ENCODE measurements at places on chromosomes 16 and 17.

GRCh38 chr17:74610108-74610507 lies 13.4 kb downstream of the CD300E start:
- DNase-seq, result peak; percentile 5

- no peak for DNase-seq
Measured at GRCh38 chr17:50831471-50831928, 3.9 kb upstream of the WFIKKN2 start.

DNA sequence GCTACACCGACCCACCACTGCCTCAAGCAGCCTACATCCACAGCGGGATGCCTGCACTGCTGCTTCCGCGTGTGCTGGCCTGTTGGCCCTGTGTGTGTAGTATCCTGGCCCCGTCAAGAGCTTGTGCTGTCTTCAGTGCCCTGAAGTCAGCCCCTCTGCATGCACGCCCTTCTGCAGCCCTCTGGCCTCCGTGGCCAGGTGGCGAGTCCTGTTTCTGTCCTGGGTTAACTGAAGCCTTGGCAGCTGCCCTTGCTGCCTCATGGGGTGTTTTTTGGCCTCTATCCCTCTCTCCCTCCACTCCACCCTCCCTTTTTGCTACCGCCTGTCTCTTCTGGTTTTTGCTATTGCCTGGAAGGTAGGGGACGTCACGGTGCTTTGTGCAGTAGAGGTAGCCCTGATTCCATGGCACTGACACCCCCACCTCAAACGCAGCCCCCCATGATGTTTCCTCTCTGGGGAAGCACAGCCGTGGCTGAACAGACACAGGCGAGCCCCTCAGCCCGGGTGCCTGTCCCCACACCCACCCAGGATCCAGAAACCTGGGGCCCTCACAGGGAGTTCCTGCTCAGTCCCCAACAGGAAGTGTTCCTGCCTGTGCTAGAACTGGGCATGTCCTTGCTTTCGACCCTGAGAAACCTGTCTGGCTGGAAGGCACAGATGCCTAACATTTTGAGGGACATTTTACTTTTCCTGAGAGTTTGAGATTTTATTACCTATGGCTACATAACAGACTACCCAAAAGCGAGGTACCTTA lies 18.8 kb upstream of the AMZ2 start:
- DNase-seq, result no peak

- DNase-seq, result no peak
Measured at GRCh38 chr17:73643001-73643851, 1.0 kb downstream of the SDK2 start.

DNA sequence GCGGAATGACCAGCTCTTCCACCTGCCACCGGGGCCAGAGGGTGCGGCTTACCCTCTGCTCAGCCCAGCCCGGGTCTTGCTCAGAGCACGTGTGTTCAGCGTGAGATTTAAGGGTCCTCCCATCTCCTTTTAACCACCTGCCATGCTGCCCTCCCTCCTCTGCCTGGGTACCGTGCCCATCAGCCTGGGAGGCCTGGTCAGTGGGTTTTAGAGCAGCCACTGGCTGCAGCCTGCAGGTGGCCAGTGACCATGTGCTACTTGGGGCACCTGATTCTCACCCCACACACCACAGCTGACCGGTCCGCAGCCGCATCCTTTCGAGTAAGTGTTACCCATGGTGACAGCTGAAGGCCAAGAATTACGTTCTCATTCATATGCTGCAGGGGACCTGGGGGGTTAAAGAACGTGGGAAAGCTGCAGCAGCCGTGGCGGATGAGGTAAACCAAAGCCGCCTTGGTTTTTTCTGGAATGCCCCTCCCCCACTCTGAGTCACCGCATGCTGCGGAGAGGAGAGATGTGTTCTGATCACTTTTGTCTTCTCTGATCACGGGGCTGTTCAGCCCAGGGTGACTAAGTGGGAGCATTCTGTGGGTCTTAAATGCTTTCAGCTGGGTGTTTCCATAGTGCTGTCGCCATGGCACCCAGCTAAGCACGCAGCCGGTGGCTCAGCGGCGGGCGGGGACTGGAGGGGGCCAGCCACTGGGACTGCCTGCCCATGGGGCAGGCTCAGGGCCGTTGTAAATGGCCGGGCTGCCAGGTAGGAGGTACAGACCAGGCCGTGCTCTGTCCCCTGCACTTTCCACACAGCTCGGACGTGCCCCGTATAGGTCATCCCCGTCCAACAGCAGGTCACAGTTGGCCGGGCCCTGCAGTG lies 59.8 kb downstream of the BAIAP2 start:
- peak; percentile 90 for DNase-seq

- DNase-seq, result no peak
Measured at GRCh38 chr16:86868786-86869185, 290.4 kb downstream of the FOXL1 start.

GRCh38 chr17:83186751-83187421 lies 107.5 kb downstream of the METRNL start:
- DNase-seq, result no peak
